Stimulated activated CD4-positive, alpha-beta T cell treated with anti-CD3 and anti-CD28 coated beads, Interleukin-1b, Interleukin-23, amount 100 ng/mL, for 1 hour (primary cell): ENCODE measurements at places on chromosomes 7 and 10.

- no peak for DNase-seq
These were observed 12.5 kb upstream of the HERPUD2 start for GRCh38 chr7:35707422-35707821.

DNA sequence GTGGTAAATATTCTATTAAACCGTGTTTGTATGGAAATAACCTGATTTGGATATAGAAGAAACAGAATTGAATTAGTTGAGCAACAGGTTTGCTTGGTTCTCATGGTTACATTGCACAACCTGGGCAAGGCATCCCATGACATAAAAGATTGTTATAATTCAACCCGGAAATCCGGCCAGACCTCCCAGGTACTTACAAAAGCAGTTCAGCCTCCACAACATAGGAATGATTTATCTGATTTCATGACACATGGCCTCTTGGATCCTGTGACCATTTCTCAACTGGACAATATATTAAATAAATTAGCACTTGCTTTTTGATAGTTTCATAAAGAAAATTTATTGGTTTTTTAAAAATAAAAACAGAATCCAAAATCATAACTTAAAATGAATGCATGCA is 55.1 kb upstream of the PTPN12 start:
- DNase-seq: no peak

- DNase-seq: no peak
These were observed 74.6 kb upstream of the PDSS1 start for GRCh38 chr10:26622891-26623290.

DNA sequence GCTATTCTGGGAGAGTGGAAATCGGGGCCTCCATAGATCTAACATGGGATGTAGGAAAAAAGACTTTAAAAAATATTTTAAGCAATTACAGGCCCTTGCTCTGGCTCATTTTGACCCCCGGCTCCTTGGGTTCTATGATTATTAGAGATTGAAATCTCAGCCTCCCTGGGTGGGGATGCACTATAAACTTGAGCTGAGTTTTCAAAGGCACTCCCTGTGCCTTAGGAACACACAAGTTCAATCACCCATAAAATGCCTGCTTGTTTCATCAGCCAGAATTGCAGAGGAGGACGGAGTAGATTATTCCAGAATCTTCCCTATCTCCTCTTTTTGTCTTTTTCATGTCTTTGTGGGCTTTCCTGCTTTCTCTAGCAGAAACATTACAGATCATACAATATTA is 145.4 kb downstream of the CUBN start:
- DNase-seq: no peak

DNA sequence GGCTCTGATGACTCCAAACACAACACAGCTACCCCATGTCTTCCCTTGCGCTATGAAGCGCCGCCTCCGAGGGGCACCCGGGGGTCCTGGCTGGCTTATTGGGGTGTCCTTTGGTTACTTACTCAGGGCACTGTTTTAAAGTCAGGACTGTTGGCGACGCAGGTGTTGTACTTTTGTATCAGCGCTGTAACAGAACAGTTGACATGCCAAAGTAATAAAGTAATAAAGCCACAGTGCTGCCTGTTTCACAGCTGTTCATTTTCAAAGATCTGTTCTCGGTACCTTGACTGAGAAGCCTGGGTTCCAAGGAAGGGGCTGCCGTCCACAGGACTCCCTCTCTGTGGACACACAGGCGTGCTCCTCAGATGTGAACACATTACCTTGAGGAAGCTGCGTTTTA is 64.1 kb downstream of the WDR37 start:
- DNase-seq: no peak

GRCh38 chr10:7378602-7379403 is 32.0 kb downstream of the SFMBT2 start:
- DNase-seq: no peak

GRCh38 chr10:132418527-132419416 is 21.8 kb downstream of the PWWP2B start:
- DNase-seq: no peak

- DNase-seq: no peak
These were observed 104.1 kb upstream of the RHEB start for GRCh38 chr7:151623766-151624165.

GRCh38 chr10:130022511-130023299 is 58.6 kb upstream of the EBF3 start:
- DNase-seq: no peak

- no peak for DNase-seq
These were observed 78.6 kb downstream of the CCDC71L start for GRCh38 chr7:106582365-106582764.

- no peak for DNase-seq
These were observed 87.5 kb downstream of the NEBL start for GRCh38 chr10:20809631-20810030.

GRCh38 chr7:30931161-30931928 is 19.7 kb downstream of the AQP1 start:
- DNase-seq: no peak

GRCh38 chr10:6431861-6432260 is 148.2 kb downstream of the PRKCQ start:
- DNase-seq: no peak

DNA sequence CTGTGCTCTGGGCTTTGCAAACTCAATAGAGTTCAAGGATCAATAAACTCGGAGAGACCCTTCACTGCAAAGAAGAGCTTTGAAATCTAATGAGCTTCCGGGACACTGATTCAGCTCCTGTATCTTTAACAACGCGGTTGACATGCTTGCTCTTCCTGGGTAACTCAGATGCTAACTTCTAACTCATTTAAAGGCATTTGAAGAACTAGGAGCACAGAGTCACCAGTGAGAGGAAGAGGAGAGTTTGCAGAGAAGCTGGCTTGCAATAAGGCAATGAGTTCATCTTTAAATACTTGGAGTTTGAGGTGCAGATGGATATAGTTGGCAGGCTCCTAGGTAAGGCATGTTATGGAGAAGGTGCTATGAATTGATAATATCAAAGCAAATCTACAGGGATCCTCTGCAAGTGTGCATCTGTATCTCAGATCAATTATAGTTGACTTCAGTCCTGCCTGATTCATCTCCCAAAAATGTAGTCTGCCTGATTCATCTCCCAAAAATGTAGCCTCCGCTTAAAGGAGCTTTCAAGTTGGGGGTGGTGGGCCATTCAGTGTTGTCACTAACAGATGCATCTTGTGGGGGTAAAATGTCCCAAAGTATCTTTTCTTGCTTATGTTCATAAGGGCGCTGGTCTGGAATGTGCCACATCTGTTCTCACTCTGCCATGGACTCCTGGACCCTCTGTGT is 182.5 kb upstream of the PRSS58 start:
- no peak for DNase-seq

DNA sequence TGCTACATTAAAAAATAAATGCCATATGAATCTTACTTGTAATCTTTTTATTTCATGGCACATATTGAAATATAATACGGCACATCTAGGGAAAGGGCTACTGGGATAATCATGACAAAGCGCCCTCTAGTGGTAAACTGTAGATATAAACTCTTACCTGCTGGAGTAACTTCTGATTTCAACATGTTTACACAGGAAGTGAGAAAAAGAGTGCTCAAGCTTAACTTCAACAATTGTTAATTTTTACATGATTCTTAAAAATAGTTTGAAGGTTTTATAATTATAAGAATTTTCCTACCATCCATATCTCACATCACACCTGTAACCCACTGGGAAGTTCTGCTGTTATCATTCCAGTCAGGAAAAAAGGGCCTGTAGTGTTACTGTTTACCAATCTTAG is 2.0 kb upstream of the HEPACAM2 start:
- DNase-seq: no peak

DNA sequence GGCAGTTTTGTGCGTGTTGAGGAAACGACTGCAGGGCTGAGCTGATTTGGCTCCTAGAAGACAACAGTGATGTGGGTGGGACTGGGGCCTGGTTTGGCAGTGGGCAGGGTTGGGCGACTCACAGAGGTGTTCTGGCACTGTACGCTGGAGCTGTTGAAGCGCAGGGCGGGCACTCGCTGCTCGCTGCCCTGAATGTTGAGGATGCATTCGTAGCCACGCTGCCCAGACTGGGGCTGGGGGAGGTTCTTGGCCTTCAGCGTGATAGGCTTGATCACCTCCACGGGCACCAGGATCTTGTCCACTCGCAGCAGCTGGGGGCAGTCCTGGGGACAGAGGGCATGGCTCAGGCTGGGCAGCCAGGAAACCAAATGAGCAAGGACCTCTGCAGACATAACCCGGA is 365.4 kb downstream of the PLXNA4 start:
- DNase-seq: no peak

GRCh38 chr7:74094224-74095101 is 10.9 kb downstream of the LIMK1 start:
- no peak for DNase-seq

GRCh38 chr7:150974468-150975391 is 3.4 kb downstream of the KCNH2 start:
- DNase-seq: peak; percentile 56

DNA sequence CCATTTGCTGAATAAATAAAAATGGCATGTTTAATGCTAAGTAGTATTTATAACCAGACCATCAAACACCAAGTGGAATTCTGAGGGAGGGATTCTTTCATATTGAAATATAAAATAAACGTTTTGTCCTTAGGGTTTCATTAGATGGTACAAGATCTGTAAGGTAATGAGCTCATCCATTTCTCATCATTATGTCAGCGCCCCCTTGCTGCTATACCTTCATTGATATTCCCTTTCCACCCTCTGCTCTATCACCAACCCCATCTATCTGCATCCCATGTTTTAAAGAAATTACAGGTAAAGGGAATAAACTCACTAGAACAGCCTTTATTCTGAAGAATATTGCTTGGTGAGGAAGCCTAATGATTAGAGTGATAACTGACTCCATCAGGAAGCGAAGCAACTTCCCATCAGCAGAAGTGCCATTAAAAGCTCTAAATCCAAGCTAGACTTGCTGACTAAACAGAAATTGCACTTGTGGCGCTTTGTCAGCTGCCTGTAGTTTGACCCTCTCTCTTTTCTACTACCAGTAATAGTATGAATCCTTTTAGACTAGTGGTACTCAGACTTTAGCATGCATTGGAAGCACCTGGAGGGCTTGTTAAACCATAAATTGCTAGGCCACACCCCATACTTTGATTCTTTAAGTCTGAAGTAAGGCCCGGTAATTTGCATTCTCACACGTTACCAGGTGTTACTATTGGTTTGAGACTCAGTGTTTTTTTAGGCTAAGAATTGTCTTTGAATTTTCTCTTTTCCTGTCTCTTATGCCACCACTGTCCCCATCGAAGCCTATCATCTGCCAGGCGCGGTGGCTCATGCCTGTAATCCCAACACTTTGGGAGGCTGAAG is 27.5 kb downstream of the ADD3 start:
- DNase-seq: no peak

- DNase-seq: no peak
These were observed 604 bp upstream of the STAM start for GRCh38 chr10:17643339-17643754.

DNA sequence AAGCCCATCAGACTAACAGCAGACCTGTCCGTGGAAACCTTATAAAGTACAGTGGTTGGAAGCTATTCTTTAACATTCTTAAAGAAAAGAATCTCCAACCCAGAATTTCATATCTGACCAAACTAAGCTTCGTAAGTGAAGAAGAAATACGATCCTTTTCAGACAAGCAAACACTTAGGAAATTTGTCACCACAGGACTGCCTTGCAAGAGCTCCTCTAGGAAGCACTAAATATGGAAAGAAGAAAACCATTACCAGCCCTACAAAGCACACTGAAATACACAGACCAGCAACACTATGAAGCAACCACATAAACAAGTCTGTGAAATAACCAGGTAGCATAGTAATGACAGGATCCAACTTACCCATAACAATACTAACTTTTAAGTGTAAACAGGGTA is 177.7 kb upstream of the PRSS1 start:
- no peak for DNase-seq

- DNase-seq: no peak
These were observed 145.8 kb upstream of the ANK3 start for GRCh38 chr10:60535427-60535826.

GRCh38 chr10:59019603-59020002 is 156.8 kb upstream of the PHYHIPL start:
- no peak for DNase-seq

GRCh38 chr10:117419159-117419558 is 43.9 kb upstream of the PDZD8 start:
- DNase-seq: no peak

DNA sequence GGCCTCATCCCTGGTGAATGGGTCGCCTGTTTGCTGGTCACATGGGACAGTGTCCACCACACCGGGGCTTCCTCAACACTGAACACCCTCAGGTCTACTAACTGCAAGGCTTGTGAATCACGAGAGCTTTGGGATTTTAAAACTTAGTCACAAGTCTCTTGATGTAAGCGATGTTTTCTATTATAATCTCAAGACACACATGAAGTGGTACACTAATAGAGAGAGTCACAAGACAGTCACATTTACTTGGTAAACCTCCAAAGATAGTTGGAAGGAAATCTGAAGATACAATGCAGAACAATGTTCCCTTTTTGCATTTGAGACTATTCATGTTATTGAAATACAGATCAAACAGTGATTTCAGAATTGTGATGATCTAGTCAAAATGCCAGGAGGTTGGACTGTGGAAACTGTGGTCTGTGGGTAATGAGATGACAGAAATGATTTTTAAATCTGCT is 233.1 kb upstream of the KLF6 start:
- no peak for DNase-seq

DNA sequence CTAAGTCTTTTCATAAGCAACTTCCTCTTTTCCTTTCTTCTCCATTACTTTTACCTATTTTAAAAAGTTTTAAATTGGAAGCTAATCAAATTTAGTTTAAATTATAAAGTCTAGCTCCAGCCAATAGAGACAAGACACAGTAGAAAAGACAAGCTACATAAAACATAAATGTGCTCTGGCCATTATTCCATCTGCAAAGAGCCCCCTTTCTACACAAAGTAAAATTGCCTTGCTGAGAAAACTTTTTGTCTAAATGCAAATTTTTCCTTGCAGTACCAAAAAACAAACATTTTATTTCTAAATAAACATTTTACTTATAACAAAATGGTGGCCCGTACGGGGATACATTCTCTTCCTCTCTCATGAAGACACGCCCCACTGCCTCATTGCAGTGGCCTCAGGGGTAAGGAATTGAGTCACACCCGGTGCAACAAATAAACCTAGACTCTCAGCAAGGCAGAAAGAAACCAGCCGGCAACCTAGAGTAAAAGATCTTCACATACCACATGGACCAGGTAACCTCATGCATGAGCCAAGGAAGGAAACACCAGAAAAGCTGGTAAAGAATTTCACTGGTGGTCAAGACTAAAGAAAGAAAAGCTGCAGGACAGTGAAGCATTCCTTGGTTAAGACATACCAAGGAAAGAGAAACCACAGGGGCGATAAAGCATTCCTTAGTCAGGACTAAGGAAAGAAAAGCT is 71.6 kb upstream of the ZNF746 start:
- no peak for DNase-seq

DNA sequence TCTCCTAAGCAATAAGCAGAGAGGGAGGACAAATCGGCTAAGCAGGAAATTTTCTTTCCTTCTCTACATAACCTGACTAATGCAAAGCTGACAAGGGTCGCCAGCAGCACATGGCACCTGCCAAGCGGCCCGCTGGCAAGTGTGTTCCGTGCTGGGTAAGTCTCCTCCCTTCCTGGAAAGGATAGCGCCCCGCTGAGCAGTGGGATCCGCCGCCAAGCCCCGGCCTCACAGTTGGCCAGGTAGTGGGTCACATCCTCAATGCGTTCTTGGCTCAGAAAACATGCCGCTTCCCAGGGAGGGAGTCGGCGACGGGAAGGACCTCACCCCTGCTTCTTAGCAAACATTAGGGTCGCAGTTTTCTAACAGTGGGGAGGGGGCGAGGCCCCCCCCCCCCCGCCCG is 488.9 kb upstream of the NUPR2 start:
- DNase-seq: no peak

GRCh38 chr7:116828281-116828680 is 34.1 kb upstream of the CAPZA2 start:
- DNase-seq: no peak

- no peak for DNase-seq
These were observed 110.7 kb upstream of the MTPN start for GRCh38 chr7:136087881-136088280.
